ENCODE measurements at places on chromosomes 3 and 15.
A peak's percentile ranks its signal among the peaks of the same experiment; 100 is the strongest.

DNA sequence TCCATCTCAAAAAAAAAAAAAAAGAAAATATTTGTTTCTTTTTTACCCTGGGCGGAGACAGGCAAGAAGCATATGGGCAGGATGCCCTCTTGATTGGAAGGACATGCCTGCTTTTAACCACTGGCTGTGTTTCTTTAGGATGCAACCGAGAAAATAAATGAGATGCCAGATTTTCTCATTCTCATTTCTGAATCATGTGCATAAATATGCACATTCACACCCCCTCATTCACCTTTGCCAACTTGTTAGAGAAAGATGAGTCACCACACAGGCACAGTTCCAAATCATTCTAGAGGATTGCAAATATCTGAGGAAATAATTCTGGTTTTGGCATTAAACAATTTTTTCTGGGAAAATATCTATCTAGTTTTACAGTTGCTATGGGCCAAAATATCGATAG is 3.3 kb downstream of the LIPH start:
- peak; percentile 78 for DNase-seq

DNA sequence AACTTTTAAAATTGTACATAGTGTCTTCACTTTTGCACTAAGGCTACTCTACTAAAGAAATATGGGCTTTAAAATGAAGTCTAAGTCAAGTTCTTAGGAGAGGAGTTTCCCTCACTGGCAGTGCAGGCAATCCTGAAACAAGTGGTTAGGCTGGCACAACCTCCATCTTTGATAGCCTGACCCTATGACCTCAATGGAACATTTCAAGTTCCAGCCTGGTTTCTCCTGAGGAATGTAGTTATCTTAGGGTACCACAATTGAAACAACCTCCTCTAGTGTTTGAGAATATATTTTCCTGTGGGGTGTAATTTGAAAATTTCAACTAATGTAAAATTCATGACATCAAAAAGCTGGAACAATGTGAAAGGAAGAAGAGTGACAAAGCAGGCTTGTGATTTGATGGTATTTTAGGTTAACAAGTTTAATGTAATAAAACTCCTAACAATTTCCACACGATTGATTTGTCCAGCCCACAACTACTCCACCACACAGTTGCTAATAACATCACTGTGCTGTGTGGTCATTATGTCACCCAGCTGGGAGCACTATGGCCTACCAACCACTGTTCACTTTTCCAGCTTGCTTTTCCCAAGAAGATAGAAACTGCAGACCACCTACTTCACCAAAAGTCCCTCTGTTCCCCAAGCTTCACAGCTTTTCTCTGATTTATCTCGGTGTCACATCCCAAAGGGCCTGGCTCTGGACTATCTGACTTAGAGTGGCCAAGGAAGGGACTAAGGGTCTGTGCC is 1.8 kb downstream of the WWTR1 start:
- DNase-seq = no peak

DNA sequence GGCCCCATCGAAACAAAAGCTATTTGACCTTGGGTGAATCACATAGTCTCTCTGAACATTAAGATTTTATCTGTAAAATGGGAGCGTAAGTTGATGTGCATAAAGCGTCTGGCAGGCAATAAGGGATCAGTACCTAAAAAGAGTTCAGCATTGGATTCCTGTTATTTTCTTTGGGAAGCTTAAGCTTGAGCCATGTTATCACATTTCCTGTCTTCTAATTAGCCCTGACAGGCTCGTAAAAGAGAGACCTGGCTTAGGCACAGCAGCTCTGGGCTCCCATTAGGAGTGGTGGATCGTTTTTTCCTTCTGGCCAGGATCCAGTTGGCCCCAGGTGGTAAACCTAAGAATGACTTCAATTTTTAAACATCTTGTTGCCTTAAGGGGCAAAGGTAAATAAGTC is 26.0 kb upstream of the CA12 start:
- DNase-seq = peak; percentile 9

DNA sequence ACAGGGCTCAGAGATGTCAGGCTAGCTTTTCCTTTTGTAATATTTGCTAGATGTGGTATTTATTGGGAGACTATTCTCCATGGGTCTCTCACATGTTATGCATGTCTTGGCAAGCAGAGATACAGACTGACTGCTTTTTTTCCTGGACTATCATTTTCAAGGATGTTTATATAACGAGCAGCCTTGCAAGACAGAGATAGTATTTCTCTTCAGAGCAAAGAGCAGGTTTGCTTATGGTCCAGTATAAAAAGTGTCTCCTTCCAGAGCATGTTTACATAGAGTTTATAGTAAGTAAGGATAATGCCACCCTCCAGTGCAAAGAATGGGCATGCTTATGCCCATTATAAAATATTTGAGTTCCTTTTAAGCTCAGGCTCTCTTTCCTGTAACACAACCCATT is 24.6 kb downstream of the GTF2E1 start:
- no peak for DNase-seq

Data from ascending aorta (tissue), 2 donors.